HT-29 (cell line): ENCODE measurements at places on chromosomes 7 and 10.

DNA sequence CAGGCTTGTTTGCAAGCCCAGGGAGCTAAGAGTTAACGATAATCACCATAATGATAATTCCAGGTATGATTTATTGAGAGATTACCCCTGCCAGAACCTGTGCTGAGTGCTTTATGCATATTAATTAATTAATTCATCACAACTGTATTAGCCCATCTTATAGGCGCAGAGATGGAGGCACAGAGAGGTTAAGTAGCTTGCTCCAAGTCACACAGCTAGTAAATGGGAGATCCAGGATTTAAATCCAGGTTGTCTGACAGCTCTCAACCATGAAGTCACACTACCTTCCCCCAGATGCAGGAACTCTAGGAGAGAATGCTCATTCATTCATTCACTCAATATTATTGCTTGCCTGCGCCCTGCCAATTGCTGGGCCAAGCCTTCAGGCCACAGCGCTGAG, 84.5 kb downstream of the FAM241B start:
- DNase-seq, result no peak

- no peak for DNase-seq
Measured at GRCh38 chr7:87816389-87816788, 59.8 kb downstream of the SLC25A40 start.

DNA sequence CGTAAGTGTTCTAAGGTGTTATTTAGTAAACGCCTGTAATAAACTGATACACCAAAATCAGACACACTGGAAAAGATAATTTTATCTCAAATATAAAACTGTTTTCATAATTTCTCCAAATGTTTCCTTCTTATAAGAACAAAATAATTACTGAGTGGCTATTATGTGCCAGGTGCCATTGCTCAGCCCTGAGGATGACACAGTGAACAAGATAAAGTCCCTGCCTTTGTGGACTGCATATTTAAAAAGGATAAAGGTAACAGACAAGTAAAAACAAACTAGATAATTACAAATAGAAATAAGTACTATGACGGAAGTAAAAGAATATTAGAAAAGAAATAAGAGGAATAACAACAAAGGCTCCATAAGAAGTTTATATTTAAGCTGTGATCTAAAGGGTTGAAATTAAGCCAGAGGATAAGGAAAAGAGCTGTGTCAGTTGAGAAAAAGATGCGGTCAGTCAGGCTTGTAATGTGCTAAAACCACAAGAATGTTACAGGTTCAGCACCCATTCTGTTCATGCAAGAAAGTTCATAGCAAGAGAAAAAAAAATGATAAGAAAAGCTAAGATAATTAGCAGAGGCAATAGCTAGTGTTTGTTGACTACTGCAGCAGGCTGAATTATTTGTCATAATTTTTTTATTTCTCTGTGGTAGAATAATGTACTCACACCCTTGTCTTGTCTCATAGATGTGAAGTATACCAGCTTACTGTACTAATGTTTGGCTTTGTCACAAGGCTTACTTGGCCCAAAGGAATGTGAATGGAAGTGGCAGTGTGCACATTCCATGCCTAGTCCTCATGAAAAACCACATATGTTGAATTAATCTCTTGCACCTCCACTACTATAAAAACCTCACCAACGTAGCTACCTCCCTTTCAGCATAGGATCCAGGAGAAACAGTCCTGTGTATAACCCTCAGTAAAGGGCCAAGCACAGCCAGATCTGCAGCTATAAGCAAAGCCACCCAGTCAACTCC, 75.1 kb downstream of the CRPPA start:
- peak; percentile 88 for DNase-seq

DNA sequence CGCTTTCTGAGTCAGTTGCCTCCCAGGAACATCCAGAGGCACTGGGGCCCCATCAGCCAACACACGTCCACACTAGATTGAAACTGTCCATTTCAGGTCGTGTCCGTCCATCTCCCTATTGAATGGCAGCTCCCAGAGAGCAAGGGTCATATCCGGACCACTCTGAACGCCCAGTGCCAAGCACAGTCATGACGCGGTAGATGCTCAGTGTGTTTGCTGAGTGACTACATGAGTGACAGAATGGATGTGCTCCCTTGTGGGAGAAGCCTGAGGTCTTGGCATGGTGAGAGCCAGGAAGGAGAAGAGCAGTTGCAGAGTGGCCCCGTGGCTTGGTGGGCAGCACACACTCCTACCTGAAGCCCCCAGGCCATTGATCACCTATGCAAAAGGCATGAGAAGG, 92.5 kb upstream of the CUX1 start:
- no peak for DNase-seq

GRCh38 chr7:27160145-27160545, 3.7 kb upstream of the HOXA7 start:
- DNase-seq, result no peak

- no peak for DNase-seq
Measured at GRCh38 chr7:108076156-108076555, 54.0 kb downstream of the LAMB4 start.

DNA sequence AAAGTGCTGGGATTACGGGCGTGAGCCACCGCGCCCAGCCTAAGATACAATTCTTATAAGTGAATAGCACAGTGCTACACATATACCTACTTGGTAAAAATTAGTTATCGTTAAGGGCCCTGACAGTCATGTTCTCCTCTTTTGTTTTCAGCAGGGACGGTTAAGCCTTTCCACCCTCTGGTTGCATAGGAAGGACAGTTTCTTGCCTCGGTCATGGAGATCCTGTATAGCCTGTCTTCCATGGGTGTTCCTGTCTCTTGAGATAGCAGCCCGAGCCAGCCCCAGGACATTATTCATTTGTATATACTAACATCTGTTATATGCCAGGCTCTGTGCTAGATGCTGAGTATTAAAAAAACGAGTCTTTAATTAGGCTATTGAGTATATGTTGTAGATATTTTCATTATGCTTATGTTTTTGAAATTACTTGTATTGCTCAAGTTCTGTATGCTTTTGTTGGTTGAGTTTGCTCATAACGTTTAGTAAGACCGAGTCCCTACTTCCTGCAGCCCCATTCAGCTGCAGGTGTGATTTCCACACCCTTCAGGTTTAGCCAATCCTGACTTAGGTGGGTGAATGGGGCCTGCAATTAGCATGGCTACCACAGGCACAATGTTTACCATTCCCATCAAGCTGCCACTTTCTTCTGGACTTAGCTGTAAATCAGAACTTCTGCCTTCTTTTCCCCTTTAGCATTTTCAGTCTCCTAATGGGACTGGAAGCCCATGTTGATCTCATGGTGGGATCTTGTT, 24.8 kb downstream of the CCSER2 start:
- no peak for DNase-seq

DNA sequence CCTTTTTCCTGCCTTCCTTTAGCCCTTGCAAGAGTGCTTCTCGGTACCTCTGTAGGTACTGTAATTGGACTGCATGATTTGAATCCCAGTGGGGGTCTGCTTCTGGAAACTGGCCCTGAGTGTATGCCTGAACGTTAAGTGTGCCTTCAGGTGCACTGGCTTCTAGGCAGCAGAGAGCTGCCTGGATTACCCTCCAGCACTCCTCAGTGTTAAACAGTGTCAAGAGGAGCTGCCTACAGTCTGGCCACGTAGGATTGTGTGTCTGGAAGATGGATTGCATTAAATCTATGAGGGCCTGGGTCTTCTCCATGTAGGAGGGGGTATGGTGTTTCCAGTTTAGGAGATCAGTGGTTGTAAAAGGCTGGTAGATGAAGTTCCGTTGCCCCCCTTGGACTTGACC, 103.7 kb downstream of the TRIM24 start:
- peak; percentile 58 for DNase-seq

GRCh38 chr10:26323219-26323618, 106.6 kb downstream of the GAD2 start:
- DNase-seq, result no peak

GRCh38 chr10:66852811-66853210, 73.0 kb upstream of the LRRTM3 start:
- no peak for DNase-seq

DNA sequence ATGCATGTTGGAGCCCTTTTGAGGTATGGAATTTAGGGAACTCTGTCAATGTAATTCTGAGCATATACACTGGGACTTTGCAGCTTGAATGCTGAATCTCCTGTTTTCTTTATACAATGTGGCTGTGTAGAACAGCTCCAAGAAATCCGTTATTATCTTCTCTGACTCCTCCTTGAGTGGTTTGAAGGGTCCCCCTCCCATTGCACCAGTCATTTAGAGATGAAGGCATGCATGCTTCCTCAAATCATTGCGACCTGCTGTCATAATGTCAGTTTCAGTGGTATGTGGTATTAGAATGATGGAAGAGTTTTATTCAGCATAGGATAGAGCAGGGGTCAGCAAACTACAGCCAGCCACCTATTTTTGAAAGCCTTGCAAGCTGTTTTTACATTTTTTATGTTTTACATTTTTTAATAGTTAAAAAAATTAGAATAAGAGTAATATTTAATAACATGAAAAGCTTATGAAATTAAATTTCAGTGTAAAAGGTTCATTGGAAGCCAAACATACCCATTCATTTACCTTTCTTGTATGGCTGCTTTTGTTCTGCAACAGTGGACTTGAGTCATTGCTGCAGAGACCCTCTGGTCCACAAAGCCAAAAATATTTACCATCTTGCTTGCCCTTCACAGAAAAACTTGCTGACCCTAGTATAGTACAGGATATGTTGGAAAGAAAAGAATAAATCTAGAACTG, 8.1 kb downstream of the STK17A start:
- DNase-seq, result no peak

GRCh38 chr7:27184337-27185012, 557 bp downstream of the HOXA11 start:
- DNase-seq, result peak; percentile 80

- DNase-seq, result no peak
Measured at GRCh38 chr10:29257106-29257783, 31.6 kb upstream of the LYZL1 start.

- peak; percentile 90 for DNase-seq
Measured at GRCh38 chr7:92057375-92057774, 76.9 kb downstream of the CYP51A1 start.

DNA sequence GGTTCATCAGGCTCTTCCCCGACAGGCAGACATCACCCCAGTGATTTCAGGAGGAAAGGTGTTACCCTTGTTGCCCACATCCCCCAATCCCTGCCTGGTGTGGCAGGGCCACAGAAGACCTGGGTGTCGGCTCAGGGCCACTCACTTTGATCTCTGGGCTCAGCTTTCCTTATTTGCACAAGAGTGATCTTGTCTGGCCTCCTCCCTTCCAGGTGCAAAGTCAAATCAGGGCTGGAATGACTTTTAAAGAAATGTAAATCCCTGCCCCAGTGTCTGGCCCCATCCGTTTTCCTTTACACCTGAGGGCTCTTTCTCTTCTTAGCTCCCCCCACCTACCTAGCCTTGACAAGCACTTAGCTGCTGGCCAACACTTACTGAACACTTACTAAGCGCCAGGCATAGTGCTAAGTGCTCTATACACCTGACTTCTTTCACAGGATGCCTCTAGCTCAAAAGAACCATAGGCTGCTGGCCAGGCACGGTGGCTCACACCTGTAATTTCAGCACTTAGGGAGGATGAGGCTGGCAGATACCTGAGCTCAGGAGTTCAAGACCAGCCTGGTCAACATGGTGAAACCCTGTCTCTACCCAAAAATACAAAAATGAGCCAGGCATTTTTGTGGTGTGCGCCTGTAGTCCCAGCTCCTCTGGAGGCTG, 979 bp upstream of the NODAL start:
- peak; percentile 39 for DNase-seq
